ENCODE measurements at places on chromosomes 1 and 21.
A peak's percentile ranks its signal among the peaks of the same experiment; 100 is the strongest.

GRCh38 chr1:211895126-211895759 is 64.7 kb upstream of the LPGAT1 start:
- DNase-seq: no peak

DNA sequence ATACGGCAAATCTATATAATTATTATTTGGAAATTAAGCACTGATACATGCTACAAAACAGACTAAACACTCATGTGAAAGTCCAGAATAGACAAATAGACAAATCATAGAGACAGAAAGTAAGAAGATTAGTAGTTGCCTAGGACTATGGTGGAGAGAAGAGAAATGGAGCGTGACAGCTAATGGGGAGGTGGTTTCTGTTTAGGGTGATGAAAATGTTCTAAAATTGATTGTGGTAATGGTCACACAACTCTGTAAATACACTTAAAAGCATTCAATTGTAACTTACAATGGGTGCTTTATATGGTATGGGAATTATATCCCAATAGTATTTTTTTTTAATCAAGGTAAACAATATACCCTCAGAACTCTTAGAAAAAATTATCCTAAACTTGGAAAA is 20.4 kb upstream of the ITLN2 start:
- no peak for DNase-seq

DNA sequence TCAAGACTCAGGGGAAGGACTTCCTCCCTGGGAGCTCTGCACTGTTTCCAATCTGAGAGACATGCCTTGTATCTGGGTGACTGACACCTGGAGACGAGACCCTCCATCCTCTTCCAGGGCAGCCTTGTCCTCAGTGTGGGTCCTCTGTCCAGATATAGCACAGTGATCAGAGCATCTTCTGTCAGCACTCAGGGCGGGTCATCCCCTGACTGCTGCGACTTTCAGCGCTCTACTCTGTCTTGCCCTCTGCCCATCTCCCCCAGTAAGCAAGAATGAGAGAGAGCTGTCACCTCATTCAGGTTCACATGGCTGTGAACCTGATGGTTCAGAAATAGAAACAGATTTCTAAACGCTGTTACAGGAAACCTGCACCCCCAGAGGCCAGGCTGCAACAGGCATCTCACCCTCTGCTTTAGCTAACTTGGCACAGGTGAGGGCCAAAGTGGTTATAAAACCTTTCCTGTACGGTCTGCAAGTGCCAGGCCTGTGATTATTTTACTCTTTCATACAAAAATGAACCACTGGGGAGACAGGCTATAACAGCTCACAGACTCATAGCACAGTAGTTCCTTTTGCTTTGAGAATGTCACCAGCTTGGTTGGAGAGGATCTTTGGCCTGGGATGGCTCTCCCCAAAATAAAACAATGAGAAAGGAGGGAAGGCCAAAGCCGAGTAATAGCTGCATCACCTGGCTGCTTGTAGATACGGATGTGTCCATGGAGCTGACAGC is 11.4 kb upstream of the TENT5C start:
- peak; percentile 67 for DNase-seq

DNA sequence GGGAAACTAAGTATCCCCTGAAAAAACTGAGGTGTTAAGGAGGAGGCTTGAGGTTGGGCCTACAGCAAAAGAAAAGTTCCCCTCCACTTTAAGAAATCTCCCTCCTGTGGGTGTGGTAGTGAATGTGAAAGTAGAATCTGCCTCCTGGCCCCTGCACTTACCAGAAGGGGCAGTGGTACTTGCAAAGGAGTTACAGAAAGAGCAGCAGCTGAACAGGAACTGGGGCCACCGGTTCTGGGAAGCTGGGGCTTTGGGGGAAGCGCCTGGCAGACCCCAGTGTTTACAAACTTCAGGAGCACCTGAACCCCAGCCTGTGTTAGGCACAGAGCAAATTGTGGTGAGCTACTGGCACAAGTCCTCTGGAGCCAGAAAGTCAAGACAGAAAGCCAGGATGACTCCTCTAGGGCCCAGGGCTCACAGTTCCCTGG is 250.2 kb upstream of the FGGY start:
- peak; percentile 5 for DNase-seq

- no peak for DNase-seq
Measured at GRCh38 chr1:200079232-200079940, 51.9 kb downstream of the NR5A2 start.

All from OCI-LY7 (cell line).